ENCODE measurements at places on chromosomes 7 and 10.

GRCh38 chr7:117006907-117007684, 53.8 kb downstream of the ST7 start:
- no peak for DNase-seq

- DNase-seq = no peak
Observed at GRCh38 chr7:16644157-16644556, 1.4 kb downstream of the ANKMY2 start.

DNA sequence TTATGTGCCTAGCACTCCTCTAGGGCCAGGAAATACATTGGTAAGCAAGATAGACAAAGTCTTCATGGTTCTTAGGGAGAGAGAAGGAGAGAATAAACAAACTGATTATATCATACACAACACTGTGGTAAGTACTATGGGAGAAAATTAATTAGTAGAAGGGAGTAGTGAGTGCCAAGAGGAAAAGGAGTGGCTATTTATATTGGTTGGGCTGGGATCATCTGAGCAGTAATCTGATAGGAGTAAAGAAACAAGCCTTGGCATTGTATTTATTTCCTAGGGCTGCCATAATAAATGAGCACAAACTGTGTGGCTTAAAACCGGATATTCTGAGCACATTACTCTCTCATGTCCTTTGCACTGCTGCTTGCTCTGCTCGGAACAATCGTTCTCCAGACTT, 158.1 kb upstream of the PHF14 start:
- DNase-seq = no peak

DNA sequence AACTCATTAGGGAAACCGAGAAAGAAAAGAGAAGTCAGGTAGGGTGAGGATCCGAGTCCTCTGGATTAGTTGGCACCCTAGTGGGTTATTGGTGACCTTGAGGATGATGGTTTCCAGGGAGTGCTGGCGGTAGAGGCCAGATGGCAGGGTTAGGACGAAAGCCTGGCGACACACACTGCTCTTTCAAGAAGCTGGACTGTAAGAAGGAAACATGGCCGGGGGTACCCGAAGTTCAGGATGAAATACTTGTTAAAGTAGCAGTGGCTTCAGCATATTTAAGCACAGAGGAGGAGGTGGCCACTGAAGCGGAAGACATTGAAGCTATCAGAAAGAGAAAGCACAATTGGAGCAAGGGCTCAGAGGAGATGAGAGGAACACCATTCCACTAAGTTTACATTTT, 224.6 kb downstream of the RELN start:
- DNase-seq = no peak

GRCh38 chr10:124703372-124703771, 40.8 kb downstream of the FAM53B start:
- no peak for DNase-seq

GRCh38 chr10:60186315-60187071, 203.2 kb downstream of the ANK3 start:
- DNase-seq = no peak

DNA sequence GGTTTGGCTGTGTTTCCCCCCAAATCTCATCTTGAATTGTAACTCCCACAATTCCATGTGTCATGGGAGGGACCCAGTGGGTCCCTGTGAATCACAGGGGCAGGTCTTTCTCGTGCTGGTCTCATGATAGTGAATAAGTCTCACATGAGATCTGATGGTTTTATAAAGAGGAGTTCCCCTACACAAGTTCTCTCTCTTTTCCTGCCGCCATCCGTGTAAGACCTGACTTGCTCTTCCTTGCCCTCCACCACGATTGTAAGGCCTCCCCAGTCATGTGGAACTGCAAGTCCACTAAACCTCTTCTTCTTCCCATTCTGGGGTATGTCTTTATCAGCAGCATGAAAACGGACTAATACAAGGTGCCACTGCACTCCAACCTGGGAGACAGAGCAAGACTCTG, 329.2 kb downstream of the TNS3 start:
- DNase-seq = no peak

- no peak for DNase-seq
Observed at GRCh38 chr10:131245475-131246059, 66.0 kb downstream of the TCERG1L start.

DNA sequence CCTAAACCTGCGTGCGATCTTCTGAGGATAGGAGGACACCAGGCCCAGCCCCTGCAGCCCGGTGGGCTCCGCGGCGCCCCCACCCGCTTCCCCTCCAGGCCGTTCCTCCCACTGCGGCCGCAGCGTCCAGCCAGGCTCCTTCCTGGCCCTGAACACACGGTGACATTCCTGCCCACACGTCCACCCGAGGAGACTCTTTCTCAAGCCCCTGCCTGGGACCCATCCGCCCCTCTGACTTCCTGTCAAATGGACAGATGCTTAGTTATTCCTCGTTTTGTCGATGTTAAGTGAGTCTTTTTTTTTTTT, 32.4 kb upstream of the RNF32 start:
- no peak for DNase-seq

- no peak for DNase-seq
Observed at GRCh38 chr7:153832160-153832559, 220.0 kb upstream of the DPP6 start.

DNA sequence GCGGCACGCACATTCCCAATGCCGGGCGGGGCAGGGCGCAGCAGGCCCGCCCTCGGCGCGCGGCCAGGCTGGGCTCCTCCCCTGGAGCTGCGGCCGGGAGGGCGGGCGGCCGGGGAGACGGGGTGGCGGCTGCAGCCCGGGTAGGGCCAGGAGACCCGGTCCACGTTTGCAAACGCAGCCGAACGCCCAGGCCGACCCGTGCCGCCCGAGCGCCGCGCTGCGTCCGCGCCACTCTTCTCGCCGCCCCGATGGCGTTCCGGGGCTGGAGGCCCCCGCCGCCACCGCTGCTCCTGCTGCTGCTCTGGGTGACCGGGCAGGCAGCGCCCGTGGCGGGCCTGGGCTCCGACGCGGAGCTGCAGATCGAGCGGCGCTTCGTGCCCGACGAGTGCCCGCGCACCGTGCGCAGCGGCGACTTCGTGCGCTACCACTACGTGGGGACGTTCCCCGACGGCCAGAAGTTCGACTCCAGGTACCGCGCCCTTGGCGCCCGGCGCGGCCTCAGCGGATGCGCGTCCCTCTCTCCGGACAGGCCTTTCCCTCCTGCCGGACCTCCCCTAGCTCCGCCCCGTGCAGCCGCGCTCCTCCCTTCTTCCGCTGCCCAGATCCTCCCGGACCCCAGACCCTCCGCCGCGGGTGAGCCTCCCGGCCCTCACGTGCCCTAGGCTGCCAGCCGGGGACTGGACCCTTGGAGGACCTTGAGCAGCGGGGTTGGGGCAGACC, at the start of gene FKBP9:
Gene FKBP9 (plus strand): TSS at position 115 of the 720 bp plus-strand sequence. CDS start 134 bp downstream, at position 249.
- DNase-seq = peak; percentile 5

- no peak for DNase-seq
Observed at GRCh38 chr7:36597090-36597773, 127.1 kb downstream of the AOAH start.

- peak; percentile 87 for DNase-seq
Observed at GRCh38 chr7:2109936-2110609, 122.7 kb downstream of the MAD1L1 start.

DNA sequence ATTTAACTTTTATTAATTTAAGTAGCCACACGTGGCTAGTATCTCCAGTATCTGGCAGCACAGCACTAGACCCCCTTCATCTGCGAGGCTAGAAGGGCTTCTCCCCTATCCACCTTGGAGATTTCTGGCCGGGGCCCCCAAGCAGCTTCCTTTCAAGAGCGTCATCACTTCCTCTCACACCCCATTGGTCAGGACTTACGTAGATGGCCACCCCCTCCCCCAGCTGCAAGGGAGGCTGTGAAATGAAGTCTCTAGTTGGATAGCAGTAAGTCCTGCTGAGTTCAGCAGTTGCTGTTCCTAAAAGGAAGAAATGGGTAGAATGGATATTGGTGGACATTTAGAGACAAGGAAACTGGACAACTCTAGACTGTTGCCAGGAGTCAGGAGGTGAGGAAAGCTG, 33.8 kb upstream of the COMTD1 start:
- no peak for DNase-seq

DNA sequence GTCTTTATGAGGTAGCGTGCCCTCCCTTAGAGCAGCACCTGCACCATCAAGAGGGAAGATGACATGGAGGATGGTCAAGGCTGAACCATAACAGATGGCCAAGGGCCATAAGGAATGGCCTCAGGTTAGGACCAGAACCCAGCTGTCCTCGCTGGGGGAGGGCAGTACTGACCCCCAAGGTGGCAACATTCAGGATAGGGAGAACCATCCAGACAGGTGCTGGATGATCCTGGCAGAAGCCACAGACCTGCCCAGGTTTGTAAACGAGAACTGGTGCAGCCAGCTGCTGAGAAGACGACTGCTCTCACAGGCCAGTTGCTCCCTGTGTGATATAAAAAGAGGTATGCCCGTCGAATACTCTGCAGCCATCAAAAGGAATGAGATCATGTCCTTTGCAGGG, 320.4 kb downstream of the GLRX3 start:
- DNase-seq = no peak

DNA sequence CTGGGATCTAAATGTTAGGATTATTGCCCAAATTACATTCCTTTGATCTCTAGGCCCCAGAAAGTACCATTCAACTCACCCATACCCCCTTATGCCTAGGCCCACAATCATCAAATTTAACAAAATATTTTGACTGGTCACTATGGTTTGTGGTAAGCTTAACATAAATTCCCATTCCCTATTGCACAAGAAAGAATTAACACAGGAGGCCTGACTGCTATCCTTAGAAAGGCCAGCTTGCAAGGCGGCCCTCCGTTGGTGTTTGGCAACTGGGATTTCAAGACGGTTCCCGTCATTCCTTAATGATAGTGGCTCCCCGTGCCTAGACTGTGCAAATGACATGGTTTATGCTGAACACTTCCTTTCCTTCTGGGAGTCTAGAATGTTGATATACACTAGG, 29.6 kb downstream of the ARHGAP21 start:
- DNase-seq = no peak

- DNase-seq = no peak
Observed at GRCh38 chr7:131527456-131527855, 29.0 kb downstream of the PODXL start.

DNA sequence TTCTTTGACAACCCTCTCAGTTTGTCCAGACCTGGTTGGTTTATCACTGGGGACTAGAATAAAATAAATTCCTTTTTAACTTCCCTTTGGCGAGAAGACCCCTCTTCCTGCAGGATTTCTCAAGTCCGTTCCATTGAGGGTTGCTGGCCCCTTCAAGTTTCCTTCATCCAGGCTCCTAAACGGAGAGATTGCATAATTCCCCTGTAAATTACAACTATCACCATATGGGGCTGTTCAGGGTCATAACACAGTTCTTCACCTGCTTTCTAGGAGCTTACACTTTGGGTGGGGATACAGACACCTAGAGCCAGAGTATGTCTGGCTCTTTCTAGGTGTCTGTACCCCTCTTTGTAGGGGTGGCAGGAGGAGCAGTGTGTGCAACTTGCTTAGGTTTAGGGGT, 3.3 kb upstream of the COPS6 start:
- no peak for DNase-seq

- no peak for DNase-seq
Observed at GRCh38 chr10:11593612-11594011, 17.8 kb downstream of the USP6NL start.

DNA sequence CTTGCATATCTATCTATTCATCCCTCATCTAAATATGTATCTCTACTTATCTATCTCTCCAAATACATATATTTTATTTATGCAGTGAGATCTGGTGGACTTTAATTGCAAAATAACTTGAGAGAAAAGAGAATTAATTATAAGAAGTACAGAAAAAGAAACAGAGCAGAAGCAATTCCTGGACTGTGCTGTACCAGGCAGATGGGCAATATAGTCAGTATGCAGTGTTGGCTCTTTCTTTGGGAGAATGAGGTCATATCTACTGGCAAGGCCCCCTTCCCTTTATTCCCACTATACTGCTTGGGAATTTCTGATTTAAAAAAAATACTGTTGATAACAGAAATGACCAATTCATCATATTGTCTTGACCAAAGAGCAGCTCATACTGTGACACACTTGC, 49.0 kb upstream of the TOMM7 start:
- no peak for DNase-seq

DNA sequence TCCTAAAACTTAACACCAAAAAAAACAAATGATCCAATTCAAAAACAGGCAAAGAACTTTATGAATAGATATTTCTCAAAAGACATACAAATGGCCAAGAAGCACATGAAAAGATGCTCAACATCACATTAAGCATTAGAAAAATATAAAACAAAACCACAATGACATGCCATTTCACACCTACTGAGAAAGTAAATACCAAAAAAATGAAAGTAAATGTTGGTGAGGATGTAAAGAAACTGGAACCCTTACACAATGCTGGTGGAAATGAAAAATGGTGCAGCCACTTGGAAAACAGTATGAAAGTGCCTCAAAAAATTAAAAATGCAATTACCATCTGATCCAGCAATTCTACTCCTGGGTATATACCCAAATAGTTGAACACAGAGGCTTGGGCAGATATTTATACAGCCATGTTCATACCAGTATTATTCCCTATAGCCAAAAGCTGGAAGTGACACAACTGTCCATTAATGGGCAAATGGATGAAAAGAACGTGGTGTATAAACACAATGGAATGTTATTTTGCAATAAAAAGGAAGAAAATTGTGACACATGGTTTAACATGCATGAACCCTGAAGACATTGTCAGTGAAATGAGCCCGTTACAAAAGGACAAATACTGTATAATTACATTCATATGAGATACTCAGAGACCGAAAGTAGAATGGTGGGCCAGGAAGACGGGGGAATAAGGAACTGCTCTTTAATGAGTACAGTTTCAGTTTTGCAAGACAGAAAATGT, 89.0 kb downstream of the JMJD1C start:
- DNase-seq = no peak

DNA sequence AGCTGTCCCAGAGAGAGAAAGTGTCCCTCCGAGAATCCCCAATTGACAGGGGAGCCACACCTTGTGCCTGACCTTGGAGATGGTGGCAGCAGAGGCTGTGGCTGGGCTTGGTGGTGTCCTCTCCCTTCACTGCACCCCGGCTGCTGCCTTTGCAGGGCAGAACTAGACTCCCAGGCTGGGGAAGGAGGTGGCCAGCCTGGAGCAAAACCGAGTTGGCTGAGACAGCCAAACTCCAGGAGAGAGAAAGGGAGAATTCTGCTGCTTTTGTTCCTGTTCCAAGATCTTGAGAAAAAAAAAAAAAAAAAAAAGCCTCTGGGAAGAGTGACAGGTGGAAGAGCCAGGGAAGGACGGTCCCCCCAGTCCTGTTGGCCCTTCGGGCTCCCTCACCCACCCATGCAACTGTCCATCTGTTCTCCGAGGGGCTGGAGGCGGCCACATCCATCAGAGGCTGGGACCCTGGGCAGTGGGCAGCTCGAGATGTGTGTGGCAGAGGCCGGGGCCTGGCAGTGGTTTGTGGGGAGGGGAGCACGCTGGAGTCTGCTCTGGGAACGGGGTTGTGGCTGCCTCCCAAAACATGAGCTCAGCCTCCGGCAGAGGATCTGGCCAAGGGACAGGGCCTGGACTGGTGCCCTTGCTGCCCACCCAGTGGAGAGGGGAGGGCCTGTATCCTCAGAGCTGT, 35.5 kb downstream of the CLIP2 start:
- no peak for DNase-seq

- DNase-seq = no peak
Observed at GRCh38 chr7:130430115-130430514, 10.7 kb downstream of the CEP41 start.

- no peak for DNase-seq
Observed at GRCh38 chr7:44533301-44534055, 7.7 kb downstream of the NPC1L1 start.

- DNase-seq = no peak
Observed at GRCh38 chr7:93944673-93945072, 23.1 kb downstream of the GNG11 start.

Measured in stimulated activated CD4-positive, alpha-beta T cell treated with anti-CD3 and anti-CD28 coated beads, Interleukin-1b, Interleukin-23, amount 100 ng/mL, for 48 hours (primary cell).